ENCODE measurements at places on chromosomes 6 and 20.

DNA sequence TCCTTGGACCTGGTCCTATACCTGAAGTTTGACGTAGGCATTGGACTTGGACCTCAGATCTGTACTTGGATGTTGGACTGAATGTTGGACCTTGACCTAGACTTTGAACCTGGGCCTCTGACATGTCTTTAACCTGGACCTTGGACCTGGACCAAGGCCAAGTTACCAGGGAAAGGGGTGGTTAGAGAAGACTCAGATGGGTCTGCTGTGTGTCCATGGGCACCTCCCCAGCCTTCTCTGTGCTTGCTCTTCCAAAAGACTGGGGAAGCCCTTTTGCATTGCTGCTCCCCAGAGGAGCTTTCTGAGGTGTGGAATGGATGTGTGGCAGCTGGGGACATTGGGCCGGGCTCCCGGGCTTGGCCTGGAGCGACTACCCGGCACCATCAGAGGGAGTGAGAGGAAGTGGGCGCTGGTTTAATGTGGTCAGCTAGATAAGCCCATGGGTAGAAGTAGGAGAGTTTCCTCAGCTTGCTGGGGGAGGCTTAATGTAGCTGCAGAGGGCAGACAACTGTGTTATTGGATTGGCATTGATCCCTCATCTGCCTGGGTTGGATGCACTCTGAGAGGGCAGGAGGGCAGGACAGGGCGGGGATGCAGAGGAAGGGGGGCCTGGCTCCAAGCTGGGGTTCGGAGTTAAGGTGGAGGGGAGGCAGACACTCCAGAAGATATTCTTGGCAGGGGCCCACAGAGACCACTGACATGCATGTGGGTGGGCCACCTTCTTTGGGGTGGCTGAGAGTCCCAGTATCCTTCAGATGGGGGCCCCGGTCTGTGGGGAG lies 4.2 kb downstream of the SCRT2 start:
- H3K4me3 ChIP-seq, result no peak overlapping the region
- H3K36me3 ChIP-seq, result no peaks in the 10 kb centered on the region
- no peak overlapping the region for H3K27ac ChIP-seq
- DNase-seq, result peak; percentile 51
- H3K27me3 ChIP-seq, result peaks cover 2% of the 10 kb centered on the region

GRCh38 chr6:37099442-37099841 lies 70.5 kb upstream of the PIM1 start:
- H3K27me3 ChIP-seq, result no peaks in the 10 kb centered on the region
- H3K4me1 ChIP-seq, result peaks cover 15% of the 10 kb centered on the region
- H3K4me3 ChIP-seq, result no peak overlapping the region
- H3K36me3 ChIP-seq, result no peaks in the 10 kb centered on the region
- no peak overlapping the region for H3K27ac ChIP-seq

DNA sequence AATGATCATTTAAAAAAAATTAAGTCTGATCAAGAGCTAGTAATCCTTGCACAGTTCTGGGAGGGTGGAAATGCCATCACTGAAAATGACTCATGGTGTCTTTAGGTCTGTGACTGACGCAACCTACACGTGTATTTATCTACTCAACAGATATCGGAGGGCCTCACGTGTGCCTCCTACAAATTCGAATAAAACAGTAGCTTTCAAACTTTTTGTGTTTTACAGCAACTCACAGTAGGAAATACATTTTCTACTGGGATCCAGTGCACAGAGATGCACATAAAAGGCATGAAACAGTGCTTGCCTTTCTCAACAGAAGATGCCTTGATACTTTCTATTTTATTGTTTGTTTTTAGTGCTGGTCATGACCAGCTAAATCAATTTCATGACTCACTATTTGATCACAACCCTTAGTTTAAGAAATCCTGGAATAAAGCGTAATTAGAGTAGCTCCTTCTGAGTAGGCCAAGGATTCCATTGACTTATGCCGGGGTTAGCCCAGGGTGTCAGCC lies 210.0 kb upstream of the SNX9 start:
- H3K27me3 ChIP-seq, result no peaks in the 10 kb centered on the region
- peaks cover 2% of the 10 kb centered on the region for H3K36me3 ChIP-seq
- H3K4me1 ChIP-seq, result no peaks in the 10 kb centered on the region
- no peak overlapping the region for H3K27ac ChIP-seq
- DNase-seq, result no peak

DNA sequence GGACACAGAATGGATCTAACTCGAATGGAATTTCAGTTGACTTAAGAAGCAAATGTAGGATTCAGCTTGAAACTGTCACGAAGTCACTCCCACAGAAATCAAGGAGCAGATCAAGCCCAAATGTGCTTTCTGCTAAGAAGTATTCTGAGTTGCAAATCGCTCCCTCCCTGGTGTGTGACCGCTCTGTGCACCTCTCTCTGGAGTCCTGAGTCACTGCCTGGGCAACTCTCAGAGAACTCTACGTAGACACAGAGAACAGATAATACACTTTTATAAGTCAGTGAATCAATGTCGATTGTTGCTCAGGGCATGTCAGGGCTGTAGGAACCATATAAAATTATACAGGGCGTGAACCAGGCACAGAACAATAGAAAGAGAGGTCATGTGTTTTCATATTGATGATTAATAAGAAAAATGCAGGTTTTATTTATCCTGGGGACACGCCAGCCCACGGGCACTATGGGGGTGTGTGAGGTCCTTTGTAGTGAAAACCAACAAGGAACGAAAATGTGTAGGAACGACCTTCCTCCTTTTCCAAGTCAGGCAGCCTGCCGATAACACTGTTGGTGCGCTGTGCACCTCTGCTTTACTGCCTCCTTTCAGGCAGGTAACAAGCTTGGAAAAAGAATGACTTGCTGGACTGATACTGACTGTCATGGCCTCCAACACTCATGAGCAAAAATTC lies 248.1 kb upstream of the FOXQ1 start:
- H3K4me3 ChIP-seq, result no peak overlapping the region
- H3K4me1 ChIP-seq, result no peaks in the 10 kb centered on the region
- no peak overlapping the region for H3K27ac ChIP-seq
- no peak for DNase-seq

DNA sequence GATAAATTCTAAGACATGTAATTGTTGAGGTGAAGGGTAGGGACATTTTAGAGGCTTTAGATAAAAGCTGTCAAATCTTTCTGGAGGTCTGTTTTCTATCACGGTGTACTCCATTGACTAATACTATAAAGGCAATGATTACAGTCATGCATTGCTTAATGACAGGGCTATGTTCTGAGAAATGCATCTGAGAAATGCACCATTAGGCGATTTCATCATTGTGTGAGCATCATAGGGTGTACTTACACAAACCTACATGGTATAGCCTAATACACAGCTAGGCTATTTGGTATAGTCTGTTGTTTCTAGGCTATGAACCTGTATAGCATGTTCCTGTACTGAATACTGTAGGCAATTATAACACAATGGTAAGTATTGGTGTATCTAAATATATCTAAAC lies 71.3 kb upstream of the FYN start:
- no peak for DNase-seq
- H3K4me3 ChIP-seq, result no peak overlapping the region
- H3K27ac ChIP-seq, result no peak overlapping the region
- no peaks in the 10 kb centered on the region for H3K36me3 ChIP-seq
- no peaks in the 10 kb centered on the region for H3K27me3 ChIP-seq

DNA sequence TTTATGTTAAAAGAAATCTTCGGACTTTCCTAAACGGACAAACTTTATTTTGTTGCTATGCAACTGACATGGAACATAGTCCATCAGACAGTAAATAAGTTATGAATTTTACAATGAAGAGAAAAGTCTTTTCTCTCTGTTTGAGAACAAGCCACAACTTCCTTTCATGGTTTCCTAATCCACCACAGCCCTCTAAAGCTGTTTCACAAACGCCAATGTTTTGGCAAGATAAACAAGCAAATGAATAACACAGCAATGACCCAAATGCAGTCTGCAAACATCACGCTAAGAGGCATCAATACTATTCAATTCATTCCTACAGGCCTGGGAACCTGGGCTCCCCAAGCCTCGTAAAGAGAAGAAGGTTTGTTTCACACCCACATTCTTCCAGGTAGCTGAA lies 60.4 kb downstream of the HAO1 start:
- H3K36me3 ChIP-seq, result peaks cover 30% of the 10 kb centered on the region
- H3K4me3 ChIP-seq, result no peak overlapping the region
- H3K27me3 ChIP-seq, result no peaks in the 10 kb centered on the region
- DNase-seq, result no peak
- no peak overlapping the region for H3K27ac ChIP-seq
- H3K4me1 ChIP-seq, result peaks cover 42% of the 10 kb centered on the region

DNA sequence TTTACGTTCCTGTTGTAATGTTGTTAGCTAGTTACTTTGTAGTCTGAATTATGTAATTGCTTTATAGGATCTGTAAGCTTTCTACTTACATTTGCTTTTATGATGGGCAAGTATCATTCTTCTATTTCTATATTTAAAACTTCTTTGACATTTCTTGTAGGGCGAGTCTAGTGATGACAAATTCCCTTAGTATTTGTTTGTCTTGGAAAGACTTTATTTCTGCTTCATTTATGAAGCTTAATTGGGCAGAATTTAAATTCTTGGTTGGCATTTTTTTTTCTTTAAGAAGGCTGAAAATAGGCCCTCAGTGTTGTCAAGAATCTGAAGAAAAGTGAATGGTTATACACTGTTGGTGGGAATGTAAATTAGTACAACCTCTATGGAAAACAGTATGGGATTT lies 506.3 kb downstream of the TENT5A start:
- no peaks in the 10 kb centered on the region for H3K36me3 ChIP-seq
- H3K27me3 ChIP-seq, result no peaks in the 10 kb centered on the region
- no peaks in the 10 kb centered on the region for H3K4me1 ChIP-seq
- DNase-seq, result no peak
- H3K27ac ChIP-seq, result no peak overlapping the region

DNA sequence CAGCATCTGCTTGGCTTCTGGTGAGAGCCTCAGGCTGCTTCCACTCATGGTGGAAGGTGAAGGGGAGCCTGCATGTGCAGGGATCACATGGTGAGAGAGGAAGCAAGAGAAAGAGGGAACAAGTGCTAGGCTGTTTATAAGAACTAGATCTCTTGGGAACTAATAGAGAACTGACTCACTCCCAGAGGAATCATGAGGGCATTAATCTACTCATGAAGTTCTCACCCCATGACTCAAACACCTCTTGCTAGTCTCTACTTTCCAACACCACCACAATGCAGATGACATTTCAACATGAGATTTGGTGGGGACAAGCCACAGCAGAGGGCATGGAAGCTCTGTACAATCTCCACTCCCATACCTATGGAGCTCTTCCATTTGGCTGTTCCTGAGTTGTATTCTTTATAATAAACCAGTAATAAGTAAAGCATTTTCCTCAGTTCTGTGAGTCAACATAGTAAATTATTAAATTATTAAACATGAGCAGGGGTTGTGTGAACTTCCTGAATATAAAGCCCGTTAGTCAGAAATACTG lies 524.1 kb upstream of the NRSN1 start:
- no peak overlapping the region for H3K27ac ChIP-seq
- no peak for DNase-seq

GRCh38 chr6:31110825-31111582 lies 1.4 kb downstream of the C6orf15 start:
- H3K4me3 ChIP-seq, result no peak overlapping the region
- no peaks in the 10 kb centered on the region for H3K36me3 ChIP-seq
- no peak for DNase-seq
- H3K27me3 ChIP-seq, result no peaks in the 10 kb centered on the region

DNA sequence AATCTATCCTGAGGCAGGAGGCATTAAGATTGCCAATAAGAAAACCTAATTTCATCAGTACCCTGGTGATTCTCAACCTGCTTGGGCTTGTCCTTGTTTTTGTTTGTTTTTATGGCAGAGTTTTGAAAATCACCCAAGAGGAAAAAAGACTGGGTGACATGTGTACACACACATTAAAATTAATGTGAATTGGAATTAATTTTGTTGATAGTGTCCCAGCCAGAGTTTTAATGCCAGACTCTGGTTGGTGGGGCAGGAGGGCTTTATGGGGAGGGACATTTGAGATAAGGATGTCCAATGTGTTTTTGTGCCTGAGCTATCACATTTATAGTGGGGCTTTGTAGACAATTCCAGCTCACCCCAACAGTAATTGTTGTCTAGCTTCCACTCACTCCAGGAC lies 184.6 kb downstream of the ID4 start:
- H3K36me3 ChIP-seq, result no peaks in the 10 kb centered on the region
- no peak for DNase-seq
- no peaks in the 10 kb centered on the region for H3K4me1 ChIP-seq
- peaks cover 2% of the 10 kb centered on the region for H3K27me3 ChIP-seq
- H3K4me3 ChIP-seq, result no peak overlapping the region
